ENCODE measurements at places on chromosomes 4 and X.

GRCh38 chr4:100099746-100100145 lies 90.5 kb downstream of the DDIT4L start:
- no peak for DNase-seq

DNA sequence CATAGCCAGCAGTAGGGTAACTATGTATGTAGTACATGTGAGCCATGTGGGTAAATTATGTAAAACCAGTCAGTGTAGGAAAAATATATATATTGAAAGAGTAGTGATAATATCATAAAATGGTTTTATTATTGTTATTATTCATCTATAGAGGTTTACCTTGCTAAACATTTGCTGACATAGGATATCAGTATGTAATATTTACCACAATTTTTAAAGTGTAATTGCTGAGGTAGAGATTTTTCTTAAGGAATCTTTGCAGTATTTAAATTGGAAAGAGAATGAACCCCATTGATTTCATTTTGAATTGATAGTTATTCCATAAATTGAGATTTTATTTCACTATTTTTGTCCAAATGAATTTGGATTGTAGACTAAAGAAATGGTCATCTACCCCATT lies 27.1 kb downstream of the SLAIN2 start:
- no peak for DNase-seq

DNA sequence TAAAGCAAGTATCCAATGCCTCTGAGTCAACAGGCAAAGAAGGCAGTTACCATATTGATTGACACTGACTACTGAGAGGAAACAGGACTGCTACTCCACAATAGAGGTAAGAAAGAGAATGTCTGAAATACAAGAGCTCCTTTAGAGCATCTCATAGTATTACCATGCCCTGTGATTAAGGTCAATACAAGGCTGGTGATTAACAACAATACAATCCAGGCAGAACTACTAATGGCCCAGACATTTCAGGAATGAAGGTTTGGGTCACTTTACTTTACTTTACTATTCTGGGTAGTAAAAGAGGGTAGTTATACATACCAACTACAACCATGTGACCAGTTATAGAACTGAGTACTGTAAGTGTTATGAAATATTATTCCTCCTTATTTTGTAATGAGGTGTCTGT lies 44.5 kb downstream of the BRWD3 start:
- peak; percentile 62 for DNase-seq

- no peak for DNase-seq
These were observed 206.0 kb upstream of the SLC7A11 start for GRCh38 chr4:138448169-138448568.

DNA sequence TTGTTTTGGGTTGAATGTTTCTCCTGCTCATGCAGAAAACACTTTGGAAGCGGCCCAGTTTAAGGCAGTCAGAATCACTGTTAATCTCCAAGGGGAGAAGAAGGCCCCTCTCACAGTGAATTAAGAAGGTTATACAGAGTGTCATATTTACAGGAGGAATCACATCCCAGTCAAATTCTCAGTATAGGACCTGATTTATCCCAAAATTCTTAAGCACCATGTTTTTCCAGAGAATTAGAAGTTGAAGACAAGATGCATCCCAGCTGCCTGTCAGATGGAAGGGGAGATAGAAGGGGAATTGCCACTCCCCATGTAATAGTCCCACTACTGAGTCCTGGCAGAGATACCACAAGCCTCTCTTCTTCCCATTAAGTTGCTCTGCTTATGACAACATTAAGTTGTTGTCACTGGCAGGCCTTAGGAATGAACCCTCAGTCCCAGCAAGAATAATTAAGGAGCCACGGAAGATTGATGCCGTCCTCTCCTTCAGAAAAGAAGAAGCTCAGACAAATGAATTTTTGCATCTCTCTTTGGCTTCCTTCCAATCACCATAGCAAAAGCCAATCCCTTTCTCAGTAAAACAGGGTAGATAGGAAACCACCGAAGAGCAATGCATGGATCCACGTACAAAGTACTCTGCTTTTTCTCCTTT lies 138.4 kb downstream of the LDB2 start:
- no peak for DNase-seq
